HFFc6 (cell line): ENCODE measurements at places on chromosomes 12 and 14. TPM values are rescaled to one million over a fixed set of nuclear protein-coding genes. Genes with fewer than 3 reads are reported as not detected.

The CFAP251 gene
- 1.4 to 4.2 TPM (median 2.0 TPM) in 3 replicates for total RNA-seq

- no peak for DNase-seq
These were observed 87.3 kb downstream of the TTC7B start for GRCh38 chr14:90728951-90729350.

GRCh38 chr12:115257791-115258190 lies 573.8 kb upstream of the TBX3 start:
- peak; percentile 56 for DNase-seq

DNA sequence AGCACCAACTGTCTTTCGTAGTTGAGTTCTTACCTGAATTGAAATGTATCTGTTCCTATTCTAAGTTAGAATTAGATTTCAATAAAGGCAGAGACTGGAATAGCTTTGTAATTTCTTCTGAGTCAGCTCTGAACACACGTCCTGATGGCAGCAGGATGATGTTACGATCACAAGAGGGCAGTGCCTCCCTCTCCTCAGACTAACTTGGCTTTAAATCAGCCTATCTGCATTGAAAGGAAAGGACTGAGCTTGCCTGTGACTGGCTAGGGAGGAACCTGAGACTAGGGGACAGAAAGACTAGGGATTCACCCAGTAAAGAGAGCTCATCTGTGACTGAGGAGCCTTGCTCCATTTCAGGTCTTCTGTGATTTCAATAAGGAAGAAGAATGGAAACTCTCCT lies 323.7 kb upstream of the OR4E1 start:
- no peak for DNase-seq

- peak; percentile 71 for DNase-seq
These were observed 1.8 kb upstream of the ZBTB39 start for GRCh38 chr12:57008178-57008577.

GRCh38 chr12:3186546-3187215 lies 109.5 kb downstream of the TSPAN9 start:
- DNase-seq, result no peak

GRCh38 chr12:5967645-5968415 lies 22.8 kb upstream of the ANO2 start:
- no peak for DNase-seq

DNA sequence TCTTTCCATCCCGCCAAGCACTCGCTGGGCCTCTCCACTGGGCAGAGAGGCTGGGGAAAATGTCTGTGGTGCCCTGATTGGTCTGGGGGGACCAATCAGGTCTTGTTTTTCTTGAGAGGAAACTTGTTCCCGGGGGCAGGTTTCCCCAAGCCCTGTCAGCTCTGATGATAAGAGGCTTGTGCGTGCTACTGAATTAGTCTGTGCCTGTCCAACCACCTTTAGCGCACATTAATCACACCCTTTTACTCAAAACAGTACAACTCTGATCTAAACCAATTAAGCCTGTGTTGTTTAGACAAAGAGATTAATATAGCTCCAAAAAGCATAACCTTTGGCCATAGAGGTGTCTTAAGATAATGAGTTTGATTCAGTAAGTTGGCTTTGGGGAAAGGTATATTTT lies 580.4 kb downstream of the VRK1 start:
- DNase-seq, result no peak

The HHIPL1 gene
- total RNA-seq, result 0.99 to 3.2 TPM (median 2.2 TPM) in 3 replicates

DNA sequence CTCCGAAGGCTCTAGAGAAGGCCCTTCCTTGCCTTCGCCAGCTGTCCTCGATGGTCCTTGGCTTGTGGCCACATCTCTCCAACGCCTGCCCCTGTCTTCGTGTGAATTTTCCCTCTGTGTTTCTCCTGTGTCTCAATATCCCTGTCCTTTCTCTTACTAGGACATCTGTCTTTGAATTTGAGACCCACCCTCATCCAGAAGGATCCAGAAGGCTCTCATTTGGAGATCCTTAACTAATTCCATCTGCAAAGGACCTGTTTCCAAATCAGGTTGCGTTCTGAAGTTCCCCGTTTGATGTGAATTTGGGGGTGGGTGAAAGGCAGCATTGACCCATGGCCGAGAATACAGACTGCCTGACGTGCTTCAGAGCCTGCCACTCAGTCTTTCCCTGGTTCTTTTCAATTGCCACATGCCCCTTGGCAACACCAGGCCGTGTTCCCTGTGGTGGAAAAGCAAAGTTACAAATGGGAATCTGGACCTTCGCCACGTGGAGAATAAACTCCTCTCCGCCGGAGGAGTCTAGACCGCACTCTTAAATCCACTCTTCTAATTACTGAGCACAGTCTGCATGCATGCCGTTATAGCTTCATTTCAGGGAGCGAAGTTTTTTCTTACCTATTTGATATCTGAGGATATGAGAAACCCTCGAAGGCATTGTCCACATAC lies 158.8 kb downstream of the TMEM132C start:
- DNase-seq, result no peak

- no peak for DNase-seq
These were observed 495.1 kb downstream of the EGLN3 start for GRCh38 chr14:33455654-33456345.

DNA sequence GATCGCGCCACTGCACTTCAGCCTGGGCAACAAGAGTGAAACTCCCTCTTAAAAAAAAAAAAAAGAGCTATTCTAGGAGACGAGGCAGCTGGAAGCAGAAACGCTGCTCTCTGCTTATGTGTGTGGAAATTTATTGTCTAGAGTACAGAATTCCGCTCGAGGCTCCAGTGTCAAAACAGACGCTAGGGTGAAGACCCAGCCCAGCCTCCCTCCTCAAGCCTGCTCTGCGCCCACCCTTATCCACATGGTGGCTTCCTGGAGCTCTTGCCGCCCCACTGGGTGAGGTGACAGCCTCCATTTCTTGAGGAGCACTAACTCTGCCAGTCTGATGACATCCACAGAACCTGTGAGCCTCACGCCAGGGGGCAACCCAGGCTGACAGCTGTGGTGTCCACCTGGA lies 49.5 kb upstream of the DLK1 start:
- DNase-seq, result no peak

- DNase-seq, result no peak
These were observed 216.7 kb downstream of the MED13L start for GRCh38 chr12:116060764-116061163.

The SIVA1 gene
- 83.3 to 104 TPM (median 99.2 TPM) in 3 replicates for total RNA-seq

The ACIN1 gene
- 123 to 143 TPM (median 133 TPM) in 3 replicates for total RNA-seq

GRCh38 chr12:109518820-109519665 lies 41.6 kb downstream of the UBE3B start:
- peak; percentile 59 for DNase-seq

DNA sequence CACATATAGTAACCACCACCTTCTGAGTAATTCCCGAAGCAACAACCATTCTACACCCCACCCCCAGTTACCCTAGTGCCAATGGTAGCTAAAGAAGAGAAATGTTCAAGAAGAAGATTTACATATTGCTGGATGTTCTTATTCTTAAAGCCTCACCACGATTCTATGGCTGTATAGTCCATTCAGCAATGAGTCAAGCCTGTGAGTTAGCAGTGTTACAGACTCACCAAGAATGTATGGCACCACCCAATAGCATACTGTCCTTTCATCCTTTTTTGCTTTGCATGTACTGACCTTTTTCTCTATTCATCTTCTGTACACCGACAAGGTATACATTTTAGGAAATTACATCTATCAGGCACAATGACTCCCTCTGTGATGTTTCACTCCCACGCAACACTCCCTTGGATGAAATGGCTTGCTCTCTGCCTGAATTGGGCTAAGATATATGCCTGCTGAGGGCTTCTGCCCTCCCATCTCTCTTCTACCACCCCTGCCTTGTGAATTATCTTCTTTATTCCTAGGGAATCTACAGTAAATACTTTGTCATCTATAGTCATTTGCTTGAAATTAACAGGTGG lies 945.8 kb downstream of the DIO2 start:
- DNase-seq, result no peak

GRCh38 chr14:69005432-69006148 lies 26.5 kb upstream of the ACTN1 start:
- DNase-seq, result peak; percentile 81

- no peak for DNase-seq
These were observed 98.3 kb upstream of the CPNE8 start for GRCh38 chr12:39003541-39004155.

The C14orf93 gene
- 3.1 to 6.9 TPM (median 3.9 TPM) in 3 replicates for total RNA-seq

The DBX2 gene
- total RNA-seq, result not detected in 3 replicates

The FOXA1 gene
- 0.36 to 7.0 TPM (median 0.69 TPM) in 3 replicates for total RNA-seq

The ASCL1 gene
- total RNA-seq, result not detected in 3 replicates

The BMAL2 gene
- 21.3 to 42.8 TPM (median 34.8 TPM) in 3 replicates for total RNA-seq

DNA sequence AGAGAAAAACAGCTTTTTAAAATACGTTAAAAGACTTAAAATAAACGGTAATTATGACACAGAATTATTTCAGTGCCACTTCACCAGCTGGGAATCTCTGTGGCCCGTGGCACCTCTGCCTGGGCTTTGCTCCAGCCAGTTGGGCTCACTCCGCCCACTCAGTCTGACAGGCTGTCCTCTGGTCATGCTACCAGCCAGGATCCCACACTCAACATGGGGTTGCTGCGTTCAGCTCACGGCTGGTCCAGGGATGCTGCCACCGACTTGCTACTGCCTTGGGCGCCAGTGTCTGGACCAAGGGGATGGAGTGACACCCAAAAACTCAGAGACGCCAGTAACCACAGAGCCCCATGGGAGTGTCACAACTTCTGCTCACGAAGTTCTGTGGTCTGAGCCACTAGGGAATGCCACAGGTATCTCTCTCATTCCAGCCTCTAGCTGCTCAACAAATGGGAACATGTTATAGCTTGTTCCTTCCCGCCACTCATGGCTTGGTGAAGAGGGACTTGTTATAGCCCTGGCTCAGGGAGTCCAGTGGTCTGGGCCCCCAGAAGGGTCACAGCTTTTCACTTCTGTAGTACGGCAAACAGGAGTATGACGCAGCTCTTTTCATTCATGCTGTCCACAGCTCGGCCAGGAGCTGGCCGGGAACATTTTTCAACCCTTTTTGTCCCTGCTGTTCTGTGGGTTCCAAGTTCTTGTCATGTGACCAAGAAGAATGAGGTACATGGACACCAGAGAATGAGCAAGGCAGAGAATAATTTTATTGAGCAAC lies 23.4 kb upstream of the ATXN7L3B start:
- DNase-seq, result no peak

- DNase-seq, result peak; percentile 8
These were observed 101.4 kb downstream of the TTC7B start for GRCh38 chr14:90714811-90715210.

DNA sequence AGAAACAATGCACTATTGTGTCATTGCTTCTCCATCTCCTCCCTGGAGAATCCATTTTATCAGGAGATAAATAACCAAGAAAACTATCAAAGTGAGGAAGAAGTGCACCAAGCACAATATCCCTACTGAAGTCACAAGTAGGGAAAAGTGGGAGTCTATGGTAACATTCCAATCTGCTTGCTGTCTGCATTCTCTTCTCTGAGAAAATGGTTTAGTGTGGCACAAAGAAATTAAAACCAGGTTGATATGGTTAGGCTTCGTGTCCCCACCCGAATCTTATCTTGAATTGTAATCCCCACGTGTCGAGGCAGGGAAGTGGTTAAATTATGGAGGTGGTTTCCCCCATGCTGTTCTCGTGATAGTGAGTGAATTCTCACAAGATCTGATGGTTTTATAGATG lies 209.7 kb downstream of the PRKD1 start:
- no peak for DNase-seq

DNA sequence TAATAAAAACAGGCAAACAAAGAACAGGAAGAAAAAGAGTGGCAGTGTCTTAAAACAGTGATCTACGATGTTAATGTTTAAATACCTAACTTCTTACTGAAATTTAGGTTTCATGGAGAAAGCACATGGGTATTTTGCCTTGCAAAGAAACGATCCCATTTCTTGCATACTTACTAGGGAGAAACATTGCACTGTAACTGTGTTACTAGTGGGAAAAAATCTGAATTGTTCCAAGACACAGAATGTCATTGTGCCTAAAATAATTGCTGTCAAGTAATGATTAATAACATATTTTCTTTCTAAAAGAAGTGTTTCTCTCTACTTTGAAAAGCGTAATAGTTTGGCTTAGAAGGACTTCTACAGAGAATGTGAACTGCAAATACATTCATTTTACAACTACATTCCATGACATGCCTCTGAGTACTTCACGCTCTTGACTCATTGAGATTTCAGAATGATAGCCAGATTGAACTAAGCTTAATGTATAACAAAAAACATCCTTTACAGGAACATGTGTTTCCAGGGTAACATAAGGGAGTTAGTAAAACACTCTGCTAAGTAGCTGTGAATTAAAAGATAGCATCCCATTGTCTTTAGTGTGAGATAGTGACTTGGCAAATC lies 256.2 kb upstream of the CPNE8 start:
- DNase-seq, result no peak

The A2M gene
- 0.33 to 0.42 TPM (median 0.42 TPM) in 3 replicates for total RNA-seq

The PFDN5 gene
- 502 to 637 TPM (median 526 TPM) in 3 replicates for total RNA-seq
